ENCODE measurements at places on chromosomes 13 and 19.

GRCh38 chr19:55160128-55160985 is 2.8 kb upstream of the TNNI3 start:
- DNase-seq: peak; percentile 91

DNA sequence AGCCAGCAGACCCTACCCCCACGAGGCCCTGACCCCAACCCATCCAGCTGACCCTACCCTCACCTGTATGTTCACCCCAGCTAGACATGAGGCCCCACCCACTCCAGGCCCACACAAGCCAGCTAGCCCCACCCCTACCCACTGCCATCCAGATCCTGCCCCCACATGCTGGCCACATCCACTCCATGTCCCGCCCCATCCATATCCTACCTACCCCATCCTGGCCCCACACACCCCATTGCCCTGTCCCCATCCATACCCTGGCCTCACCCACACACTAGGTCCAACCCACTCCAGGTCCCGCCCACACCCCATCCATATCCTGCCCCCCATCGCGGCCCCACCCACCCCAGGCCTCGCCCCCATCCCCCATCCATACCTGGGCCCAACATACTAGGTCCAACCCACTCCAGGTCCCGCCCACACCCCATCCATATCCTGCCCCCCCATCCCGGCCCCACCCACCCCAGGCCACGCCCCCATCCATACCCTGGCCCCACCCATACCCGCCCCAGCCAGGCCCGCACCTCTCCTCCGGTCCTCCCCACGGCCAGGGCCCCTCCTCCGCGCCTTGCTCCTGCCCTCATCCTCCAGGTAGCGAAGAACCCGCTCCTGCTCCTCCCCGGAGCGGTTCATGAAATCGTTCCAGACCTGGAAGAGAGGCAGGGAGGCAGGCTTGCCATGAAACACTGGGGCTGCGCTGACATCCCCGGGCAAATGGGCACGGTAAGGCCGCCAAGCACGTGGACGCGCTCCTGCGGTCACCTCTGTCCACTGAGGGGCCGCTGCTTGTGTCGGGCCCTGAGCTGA is 7.2 kb downstream of the RNU6-9 start:
- DNase-seq: no peak

DNA sequence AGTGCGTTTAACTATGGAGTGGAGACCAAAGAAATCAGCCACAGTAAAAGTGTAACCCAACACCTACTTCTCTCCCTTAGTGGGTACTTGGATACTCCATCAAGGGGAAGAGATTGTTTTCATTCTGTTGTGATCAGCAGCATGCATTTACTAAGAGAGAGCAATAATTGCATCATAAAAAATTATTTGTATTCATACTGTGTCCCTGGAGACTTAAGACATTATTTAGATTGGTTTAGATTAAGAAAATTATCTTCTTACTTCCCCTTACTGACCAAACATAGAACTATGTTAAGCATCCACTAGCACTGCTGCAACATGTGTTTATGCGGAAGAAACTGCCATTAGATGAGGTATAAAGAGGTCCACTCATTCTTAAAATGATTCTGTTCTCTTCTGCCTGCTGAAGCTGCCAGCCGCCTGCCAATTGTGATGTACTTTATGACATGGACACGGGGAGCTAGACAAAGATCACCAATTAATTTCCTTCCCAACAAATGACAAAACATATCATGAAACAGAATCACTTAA is 738.5 kb downstream of the DIAPH3 start:
- DNase-seq: no peak

- no peak for DNase-seq
Observed at GRCh38 chr13:21812192-21812626, 141.3 kb downstream of the FGF9 start.

DNA sequence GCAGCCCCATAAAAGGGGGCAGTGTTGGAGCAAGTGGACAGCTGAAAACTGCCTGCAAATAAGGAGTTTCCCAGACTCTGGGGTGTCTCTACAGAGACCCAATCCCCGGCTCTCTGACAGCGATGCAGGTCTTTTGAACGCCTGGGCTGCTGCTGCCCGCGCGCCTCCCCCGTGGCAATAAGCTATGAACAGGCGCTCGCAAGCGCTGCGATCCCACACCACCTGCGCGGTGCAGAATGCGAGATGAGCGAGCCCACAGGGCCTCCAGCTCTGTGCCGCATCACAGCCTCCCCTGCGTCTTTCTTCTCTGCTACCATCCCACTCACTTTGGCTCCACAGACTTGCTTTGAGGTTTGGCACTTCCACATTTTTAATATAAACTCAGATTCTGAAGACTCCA is 62.3 kb downstream of the KCTD15 start:
- no peak for DNase-seq

GRCh38 chr13:114126789-114127472 is 5.5 kb downstream of the RASA3 start:
- no peak for DNase-seq

- no peak for DNase-seq
Observed at GRCh38 chr13:106373304-106373988, 162.0 kb downstream of the EFNB2 start.

GRCh38 chr13:112062571-112063570 is 4.1 kb upstream of the SOX1 start:
- DNase-seq: no peak

DNA sequence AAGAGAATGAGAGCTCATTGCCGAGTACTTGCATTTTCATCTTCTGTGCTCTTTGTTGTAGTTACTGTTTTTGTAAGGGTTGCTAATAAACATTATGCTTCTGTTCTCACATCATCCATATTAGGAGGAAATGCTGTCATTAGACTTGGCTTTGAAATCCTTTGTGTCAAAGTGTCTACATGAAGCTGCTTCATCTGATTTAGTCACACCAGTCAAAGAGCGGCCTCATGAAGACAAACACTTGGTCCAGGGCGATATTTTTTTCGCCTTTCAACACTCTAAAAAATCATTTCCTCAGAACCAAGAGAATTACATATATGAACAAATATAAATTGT is 105.0 kb downstream of the SPRY2 start:
- no peak for DNase-seq

DNA sequence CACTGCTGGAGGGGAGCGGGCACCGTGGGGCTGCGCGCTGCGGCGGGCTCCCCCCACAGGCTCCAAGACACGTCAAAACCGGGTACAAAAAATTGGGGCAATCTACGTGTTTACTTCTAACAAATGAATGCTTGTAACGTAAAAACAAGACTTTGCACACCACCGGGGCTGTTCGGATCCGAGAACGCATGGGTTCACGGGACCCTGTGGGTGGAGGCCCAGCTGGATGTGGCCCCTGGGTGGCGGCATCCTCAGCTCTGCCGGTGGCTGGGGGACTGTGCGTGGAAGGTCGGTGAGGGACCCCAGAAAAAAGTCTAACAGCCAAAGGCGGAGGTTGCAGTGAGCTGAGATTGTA is 10.3 kb upstream of the SLC7A10 start:
- DNase-seq: no peak

DNA sequence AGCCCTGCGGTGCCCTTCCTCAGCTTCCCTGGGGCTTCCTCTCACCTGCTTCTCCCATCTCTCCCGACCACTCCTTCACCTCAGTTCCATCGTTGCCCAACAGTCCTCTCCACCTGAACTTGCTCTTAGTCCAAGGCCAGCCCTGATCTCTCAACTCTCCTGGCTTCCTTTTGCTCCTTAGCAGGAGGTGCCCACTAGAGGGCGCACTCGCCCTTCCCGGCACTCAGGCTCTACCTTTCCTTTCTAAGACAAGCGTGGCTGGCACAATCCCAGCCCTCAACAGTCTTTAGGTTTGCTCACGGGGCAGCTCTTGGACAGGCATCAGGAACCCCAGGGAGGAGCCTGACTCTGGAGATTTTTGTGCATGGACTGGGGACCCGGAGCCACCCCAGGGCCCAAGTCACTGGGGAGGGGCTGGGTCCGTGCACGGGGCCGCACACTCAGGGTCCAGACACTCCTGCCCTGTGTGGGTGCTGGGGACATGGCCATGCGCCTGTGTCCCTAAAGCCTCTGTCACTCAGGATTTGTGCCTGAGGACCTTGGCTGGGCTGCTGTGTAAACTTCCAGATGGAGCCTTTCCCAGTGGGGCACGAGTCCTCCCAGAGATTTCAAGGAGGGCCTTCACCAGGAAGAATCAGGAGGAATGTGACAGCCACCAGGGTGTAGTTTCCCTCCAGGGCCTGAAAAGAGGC is 12.1 kb upstream of the CEACAM8 start:
- DNase-seq: peak; percentile 54

GRCh38 chr13:102561933-102562332 is 34.9 kb upstream of the TPP2 start:
- no peak for DNase-seq

DNA sequence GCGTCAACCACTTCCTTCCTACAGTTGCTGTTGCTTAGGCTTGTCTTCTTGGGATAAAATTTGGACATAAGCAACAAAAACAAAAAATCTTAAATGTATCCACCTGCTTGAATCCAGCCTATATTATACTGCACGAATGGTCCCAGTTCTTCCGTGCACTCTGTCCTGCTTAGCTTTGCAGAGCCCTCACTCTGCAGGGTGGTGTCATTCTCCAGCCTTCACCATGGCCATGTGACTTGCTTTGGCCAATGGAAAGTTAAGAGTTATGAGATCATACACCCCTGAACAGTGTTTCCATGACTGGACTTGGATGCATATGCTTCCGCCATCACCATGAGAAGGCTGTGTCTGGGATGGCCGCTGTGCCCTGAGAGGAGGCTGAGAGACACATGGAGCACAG is 27.4 kb upstream of the SACS start:
- no peak for DNase-seq

DNA sequence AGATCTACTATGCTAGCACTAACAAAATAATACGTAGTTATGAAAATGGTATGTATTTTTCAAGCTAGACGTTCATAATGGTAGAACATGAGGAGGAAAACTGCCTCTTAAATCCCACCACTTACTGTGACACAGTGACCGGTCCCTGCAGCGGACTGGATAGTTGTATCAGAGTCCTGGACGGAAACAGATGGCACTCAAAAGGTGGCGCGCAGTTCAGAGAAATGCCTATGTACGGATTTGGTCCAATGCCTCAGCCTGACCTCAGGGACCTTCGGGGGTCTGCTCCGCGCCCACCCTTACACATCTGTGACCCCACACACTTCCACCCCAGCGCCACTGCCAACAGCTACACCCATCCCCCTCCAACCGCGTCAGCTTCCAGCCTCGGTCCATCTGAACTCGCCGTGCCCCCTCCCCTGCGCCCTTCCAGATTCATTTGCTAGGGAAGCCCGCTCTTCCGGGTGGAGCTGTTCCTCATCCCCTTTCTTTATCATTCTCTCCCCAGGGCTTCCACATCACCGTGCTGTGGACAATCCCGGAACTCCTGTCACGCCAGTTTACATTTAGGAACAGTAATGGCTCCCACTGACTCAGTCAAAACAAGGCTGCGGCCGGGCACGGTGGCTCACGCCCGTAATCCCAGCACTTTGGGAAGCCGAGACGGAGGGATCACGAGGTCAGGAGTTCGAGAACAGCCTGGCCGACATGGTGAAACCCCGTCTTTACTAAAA is 792 bp upstream of the LENG8 start:
- peak; percentile 67 for DNase-seq

DNA sequence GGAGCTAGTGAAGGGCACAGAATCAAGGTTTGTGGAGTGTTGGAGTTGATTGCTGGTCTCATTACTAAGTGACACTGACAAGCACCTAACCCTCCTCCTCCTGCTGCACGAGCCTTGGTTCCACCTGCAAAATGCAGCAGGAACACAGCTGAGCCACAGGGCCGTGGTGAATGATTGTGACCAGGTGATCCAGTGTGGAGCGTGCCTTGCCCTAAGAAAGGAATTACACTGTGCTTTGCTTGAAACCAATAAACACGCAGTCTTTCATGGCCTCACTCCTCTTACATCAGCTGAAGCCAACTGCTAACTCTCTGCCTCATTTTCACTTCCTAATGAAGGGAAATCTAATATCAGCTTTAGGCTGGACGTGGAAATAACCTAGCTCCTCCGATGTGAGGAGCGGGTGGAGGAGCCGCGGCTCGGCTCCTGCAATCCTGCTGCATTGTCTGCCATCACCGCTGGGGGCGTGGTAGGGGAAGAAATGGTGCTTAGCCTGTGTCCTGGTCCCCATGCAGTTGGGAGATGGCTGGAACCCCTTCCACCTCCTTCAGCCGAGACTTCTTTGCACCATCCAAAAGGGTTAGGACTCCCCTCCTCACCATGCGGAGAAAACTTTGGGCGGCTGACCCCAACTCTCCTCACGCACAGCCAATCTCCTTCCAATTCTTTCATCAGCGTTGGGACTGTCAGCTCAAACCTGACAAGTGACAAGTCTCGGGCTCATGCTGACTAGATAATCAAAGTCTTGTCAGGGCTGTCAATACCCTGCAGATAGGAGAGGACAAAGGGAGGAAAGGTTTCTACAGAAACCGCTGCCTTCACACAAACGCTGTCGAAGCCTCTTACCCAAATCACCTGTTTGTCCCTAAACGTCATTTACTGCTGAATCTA is 427.9 kb downstream of the ZNF536 start:
- DNase-seq: peak; percentile 69

GRCh38 chr19:33388725-33389420 is 15.4 kb downstream of the CEBPG start:
- peak; percentile 78 for DNase-seq

DNA sequence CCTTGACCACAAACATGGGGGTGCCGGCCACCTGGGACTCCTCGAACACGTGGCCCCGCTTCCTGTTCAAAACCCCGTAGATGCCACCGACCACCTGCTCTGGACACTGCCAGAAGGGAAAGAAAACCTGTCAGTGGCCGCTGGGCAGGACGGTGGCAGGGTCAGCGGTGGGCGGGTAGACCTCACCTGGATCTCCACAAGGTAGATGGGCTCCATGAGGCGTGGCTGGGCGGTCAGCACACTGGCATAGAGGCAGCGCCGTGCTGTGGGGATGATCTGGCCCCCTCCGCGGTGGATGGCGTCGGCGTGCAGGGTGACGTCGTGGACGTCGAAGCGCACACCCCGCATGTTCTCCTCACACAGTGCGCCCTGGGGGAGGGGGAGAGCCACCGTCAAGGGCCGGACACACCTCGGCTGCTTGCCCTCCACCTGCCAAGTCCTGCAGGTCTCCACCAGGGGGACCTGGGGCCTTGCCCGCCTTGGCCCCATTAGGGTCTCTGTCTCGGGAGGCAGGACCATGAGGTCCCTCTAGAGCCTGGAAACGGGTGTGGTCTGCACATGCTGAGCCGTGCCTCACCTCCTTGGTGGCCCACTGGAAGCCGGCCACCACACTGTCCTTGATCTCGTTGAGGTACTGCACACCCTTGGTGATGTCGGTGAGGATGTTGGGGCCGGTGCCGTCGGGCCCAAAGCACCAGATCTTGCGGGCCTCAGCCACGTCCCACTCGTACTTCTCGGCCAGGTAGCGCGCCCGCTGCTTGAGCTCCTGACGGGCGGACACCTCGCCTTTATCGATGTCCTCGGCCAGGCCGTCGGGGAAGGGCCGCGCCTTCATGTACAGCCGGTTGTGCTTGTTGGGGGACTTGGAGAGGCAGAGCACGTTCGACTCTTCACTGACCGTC is 6.6 kb upstream of the DAPK3 start:
- DNase-seq: no peak

- DNase-seq: no peak
Observed at GRCh38 chr19:45587873-45588272, 3.3 kb upstream of the OPA3 start.

DNA sequence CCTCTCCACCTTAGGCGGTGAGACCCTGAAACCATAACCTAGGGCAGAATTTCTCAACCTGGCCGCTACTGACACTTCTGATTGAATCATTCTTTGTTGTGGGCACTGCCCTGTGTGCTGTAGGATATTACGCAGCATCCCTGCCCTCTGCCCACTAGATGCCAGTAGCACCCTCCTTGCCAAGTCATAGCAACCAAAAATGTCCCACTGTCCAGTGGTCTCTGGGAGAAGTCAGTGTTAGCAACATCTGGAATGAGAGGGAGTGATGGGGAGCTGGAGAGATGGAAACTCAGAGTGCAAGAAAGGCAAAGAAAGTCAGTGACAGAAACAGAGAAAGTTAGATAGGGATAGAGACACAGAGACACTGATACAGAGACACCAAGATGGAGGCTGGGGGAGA is 13.6 kb downstream of the KLK4 start:
- DNase-seq: no peak
